ENCODE measurements at places on chromosomes 1 and 21.

DNA sequence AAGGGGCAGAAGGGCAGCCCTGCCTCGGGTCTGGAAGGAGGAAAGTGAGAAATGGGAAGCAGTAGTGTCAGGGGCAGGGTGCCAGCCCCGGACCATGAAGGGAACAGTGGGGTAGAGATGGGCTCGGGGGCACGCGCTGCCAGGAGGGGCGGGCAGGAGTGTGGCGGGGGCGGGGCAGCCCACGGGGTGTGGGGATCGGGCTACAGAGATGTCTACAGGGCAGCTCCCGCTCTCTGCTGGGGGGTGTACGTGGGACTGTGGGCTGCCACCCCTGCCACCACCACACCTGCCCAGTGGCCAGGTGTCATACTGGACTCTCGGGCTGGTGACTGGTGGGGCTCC, 7.4 kb downstream of the ARHGEF16 start:
- no peak for DNase-seq

- peak; percentile 86 for DNase-seq
These were observed 9.6 kb upstream of the PLA2G4A start for GRCh38 chr1:186819126-186819525.

- DNase-seq = no peak
These were observed 8.0 kb downstream of the DHX9 start for GRCh38 chr1:182847105-182847504.

- DNase-seq = no peak
These were observed 22.2 kb upstream of the TCEA3 start for GRCh38 chr1:23446661-23447310.

- DNase-seq = peak; percentile 25
These were observed 24.7 kb upstream of the HSD17B7 start for GRCh38 chr1:162765788-162766187.

DNA sequence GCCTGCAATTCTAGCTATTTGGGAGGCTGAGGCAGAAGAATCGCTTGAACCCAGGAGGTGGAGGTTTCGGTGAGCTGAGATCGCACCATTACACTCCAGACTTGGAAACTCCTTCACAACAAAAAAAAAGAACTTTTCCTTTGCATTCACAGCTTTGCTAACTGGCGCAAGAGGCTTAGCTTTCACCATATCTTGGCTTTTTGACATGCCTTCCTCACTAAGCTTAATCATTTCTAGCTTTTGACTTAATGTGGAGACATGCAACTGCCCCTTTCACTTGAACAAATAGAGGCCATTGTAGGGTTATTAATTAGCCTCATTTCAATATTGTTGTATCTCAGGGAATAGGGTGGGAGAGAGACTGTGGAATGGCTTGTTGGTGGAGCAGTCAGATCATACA, 8.7 kb downstream of the KPNA6 start:
- peak; percentile 43 for DNase-seq

DNA sequence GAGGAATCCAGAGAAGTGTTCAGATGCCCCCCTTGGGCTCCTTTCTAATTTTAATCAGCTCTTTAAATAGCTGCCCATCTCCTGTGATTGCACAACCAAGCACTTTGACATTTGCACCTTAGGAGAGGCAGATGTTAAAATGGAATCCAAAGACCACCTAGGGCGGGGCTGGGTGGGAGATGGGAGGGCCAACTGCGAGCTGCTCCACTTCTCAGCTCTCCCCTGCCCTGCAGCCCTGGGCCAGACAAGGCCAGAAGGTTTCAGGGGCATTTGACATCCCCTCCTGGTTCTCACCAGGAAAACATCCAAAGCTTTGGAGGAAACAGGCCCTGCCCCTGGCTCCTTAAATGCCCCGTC, 106.9 kb downstream of the DHRS3 start:
- DNase-seq = no peak

- DNase-seq = peak; percentile 94
These were observed 36.0 kb downstream of the WNT2B start for GRCh38 chr1:112544751-112545150.

DNA sequence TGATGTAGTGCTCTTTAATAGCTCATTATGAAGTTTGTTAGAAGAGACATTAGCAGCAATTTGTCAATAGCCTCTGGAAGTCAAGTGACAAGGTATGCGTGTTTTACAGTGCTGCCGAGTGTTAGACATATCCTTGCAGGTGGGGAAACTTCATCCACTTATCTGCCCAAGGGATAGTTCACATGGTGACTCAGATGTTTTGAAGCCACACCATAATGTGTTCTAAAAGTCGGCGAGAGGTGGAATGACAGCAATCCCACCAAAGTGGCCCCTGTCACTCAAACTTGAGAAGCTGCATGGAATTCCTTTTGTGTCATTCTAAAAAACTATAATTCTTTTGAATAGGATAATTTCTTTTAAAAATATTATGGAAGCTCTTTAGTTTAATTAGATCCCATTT, 98.1 kb downstream of the RUNX1 start:
- peak; percentile 34 for DNase-seq

DNA sequence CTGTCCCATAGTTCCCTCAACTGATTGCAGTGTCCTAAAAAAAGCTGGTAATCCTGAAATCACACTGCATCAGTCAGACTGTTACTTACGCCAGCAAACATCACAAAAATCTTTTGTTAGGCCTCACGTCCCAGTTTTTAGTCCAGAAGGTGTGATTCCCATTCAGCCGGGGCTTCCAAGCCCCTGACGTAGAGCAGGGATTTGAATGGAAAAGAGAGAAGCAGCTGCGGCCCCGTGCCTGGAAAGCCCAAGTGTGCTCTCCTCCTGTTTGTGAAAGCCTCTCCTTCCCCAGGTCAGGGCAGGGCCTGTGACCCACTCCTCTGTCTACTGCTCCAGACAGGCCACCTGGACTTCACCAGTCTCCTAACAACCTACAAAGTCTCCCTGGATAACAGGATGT, 20.7 kb downstream of the KCNA10 start:
- no peak for DNase-seq

DNA sequence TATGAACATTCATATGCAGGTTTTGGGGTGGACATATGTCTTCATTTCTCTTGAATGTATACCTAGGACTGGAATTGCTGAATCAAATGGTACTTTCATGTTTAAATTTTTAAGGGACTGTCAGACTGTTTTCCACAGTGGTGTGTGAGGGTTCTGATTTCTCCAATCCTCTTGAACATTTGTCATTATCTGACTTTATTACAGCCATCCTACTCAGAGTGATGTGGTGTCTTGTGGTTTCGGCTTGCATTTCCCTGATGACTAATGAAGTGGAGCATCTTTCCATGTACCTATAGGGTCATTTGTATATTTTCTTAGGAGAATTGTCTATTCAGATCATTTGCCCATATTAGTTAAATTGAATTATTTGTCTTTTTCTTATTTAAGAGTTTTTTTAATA, 35.4 kb upstream of the ZNF281 start:
- DNase-seq = peak; percentile 68

DNA sequence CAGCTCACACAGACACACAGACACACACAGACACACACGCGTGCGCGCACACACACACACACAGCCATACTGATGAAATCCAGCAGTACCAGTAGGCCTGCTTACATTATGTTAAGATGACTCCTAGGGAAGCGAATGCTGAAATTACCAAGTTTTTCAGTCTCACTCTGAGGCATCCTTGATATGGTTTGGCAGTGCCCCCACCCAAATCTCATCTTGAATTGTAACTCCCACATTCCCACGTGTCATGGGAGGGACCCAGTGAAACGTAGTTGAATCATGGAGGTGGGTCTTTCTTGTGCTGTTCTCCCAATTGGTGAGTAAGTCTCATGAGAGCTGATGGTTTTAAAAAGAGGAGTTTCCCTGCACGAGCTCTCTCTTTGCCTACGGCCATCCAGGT, 64.1 kb downstream of the TIAM1 start:
- no peak for DNase-seq

- DNase-seq = no peak
These were observed 23.0 kb downstream of the LRRN2 start for GRCh38 chr1:204662530-204662929.

DNA sequence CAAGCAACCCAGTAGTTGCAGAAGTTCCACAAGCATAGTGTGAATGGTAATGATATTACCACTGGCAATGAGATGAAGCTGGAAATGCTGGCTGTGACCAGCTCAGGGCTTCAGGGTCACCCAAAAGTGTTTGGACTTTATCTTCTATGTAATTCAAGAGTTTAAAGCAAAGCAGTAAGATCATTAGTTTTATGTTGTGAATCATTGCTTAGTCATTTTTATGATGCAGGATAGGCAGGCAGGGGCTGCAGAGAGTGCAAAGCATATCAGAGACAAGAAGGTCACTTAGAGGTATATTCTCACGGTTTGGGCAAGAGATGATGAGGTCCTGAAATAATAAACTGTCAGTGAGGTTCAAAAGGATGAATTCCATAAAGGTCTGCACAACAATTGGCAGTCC, 147.4 kb downstream of the OLFM3 start:
- no peak for DNase-seq

- DNase-seq = no peak
These were observed 48.9 kb downstream of the PRKCZ start for GRCh38 chr1:2098839-2099785.

DNA sequence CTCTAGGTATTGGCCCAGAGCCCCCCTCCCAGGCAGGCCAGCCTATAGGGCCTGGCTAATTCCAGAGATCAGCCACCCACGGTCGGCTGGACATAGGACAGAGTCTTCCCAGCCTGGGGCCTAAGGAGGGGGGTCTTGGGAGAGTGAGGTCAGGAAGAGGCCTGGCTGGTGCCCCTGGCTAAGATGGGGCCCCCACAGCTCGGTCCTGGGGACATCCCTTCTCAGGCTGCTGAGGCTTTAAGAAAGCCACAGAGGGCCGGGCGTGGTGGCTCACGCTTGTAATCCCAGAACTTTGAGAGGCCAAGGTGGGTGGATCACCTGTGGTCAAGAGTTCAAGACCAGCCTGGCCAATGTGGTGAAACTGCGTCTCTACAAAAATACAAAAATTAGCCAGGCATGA, 2.5 kb downstream of the C1orf167 start:
- no peak for DNase-seq

DNA sequence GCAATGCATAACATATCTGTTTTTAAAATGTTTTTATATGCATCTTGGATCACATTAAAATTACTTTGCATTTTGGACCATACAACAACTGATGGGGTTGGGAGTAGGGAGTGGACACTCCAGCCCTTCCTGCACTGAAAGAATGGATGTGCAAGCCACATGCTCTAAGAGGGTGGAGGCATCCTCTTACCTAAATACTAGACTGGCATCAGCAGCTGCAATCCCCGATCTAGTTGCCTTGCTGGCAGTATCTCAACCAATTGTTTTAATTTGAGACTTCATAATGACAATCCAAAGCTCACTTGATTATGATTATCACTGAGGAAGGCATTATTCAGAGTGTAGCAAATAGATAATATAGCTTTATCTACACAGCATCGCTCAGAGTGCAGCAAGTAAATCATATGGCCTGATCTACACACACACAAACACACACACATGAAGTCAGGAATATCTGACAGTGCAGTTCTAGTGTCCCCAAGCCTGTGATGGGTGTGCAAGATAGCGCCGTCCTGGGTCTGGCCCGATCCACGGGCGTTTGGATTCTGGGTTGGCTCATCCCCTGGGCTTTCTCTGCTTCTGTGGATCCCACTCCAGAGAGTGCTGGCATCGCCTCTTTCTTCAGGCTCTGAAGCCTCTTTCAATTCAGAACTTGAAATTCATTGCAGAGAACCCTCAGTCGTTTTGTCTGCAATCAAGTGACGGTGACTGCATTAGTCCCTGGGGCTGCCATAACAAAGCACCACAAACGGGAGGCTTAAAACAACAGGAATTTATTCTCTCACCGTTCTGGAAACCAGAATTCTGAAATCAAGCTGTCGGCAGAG, 181.3 kb downstream of the ETS2 start:
- no peak for DNase-seq

GRCh38 chr1:175338387-175339135, 146.0 kb upstream of the KIAA0040 start:
- DNase-seq = no peak

GRCh38 chr21:41651406-41651805, 115.4 kb downstream of the RIPK4 start:
- no peak for DNase-seq

DNA sequence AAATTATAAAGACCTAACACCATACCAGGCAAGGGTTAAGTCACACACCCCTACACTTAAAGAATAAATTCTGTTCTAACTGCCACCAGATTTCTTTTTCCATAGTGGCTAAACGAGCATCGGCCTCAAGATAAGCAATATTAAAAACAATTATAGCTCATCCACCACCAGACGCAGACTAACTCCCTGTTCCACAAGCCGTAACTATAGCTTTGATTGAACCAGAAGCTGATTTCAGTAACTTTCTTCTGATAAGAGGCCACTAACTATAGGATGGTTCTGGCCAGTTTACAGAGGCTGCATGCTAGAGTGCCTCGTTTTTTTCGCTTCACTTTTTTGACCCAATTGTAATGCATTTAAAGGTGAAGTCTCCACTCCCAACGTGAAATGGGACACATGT, 238.8 kb downstream of the MRPL39 start:
- DNase-seq = no peak

- DNase-seq = no peak
These were observed 19.0 kb downstream of the CLIC6 start for GRCh38 chr21:34687745-34688144.

- no peak for DNase-seq
These were observed 91.6 kb downstream of the KAZN start for GRCh38 chr1:14689996-14690615.

- no peak for DNase-seq
These were observed 729.5 kb upstream of the ADGRL2 start for GRCh38 chr1:81071072-81071858.

DNA sequence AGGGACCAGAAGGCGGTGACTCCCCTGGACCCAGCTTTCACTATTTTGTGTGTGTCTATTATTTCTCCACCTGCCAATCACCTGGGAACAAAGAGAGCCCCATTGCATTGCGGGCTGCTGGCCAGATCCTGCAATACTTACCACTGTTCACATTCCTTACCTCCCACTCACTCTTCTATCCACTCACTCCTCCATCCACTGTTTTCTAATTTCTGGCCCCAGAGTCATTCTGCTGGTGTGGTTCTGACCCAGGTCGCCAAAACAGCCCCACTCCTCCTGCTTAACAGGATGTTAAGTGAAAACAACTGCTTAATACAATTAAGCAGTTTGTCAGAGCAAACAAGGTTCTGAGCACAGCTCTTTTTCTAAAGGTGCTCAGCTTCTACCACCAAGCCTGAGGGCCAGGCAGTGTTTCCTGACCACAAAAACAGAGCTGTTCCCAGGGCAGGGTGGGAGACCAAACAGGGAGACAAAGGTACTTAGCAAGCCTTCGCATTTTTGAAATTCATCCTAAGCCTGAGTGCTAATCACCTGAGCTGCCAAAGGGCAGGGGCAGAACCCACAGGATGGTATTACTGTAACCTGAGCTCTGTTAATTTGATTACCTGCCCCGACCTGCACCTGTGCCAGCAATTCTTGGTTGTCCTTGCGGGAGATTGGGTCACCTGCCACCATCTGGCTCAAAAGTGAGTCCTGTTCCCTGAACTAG, 38.5 kb upstream of the EFCAB14 start:
- DNase-seq = peak; percentile 39

DNA sequence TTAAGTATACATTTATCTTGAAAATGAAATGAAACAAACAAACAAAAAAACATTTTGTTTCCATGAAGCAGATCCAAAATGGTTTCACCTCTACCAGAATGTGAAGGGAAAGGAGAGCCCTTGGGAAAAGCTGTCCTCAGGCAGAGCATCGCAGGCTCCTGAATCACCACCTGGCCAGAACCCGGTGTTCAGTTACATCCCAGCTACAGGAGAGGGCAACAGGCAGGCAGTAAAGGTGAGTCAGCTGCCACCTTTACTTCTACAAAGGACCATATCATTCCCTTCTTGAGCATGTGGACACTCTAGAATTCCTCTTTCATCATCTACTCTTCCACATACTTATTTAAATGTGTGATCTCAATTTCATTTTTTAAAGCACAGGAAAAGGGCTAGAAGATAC, 151.2 kb downstream of the PIGK start:
- no peak for DNase-seq
